SJCRH30 (cell line): ENCODE measurements at places on chromosomes 1 and 21. TPM values are rescaled to one million over a fixed set of nuclear protein-coding genes. Genes with fewer than 3 reads are reported as not detected.

Gene MTMR11
- total RNA-seq, result 2.2 and 3.0 TPM in 2 replicates

DNA sequence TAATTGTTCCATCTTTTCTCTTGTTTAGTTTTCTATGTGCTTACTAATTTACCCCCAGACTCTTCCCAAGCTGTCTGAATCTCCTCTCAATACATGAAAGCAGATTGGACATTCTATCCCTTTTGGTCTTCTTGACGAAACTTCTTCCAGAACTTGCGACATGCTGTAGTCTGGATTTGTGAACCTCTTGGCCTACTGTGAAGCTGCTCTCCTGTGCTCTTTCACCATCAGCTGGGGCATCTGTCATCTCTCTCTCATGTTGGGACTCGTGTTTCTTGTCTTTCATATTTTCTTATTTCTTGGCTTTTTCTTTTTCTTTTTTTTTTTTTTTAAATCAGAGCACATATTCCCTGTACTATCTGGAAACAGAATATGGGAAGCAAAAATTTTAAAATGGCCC lies 6.8 kb downstream of the CPT2 start:
- DNase-seq, result no peak

DNA sequence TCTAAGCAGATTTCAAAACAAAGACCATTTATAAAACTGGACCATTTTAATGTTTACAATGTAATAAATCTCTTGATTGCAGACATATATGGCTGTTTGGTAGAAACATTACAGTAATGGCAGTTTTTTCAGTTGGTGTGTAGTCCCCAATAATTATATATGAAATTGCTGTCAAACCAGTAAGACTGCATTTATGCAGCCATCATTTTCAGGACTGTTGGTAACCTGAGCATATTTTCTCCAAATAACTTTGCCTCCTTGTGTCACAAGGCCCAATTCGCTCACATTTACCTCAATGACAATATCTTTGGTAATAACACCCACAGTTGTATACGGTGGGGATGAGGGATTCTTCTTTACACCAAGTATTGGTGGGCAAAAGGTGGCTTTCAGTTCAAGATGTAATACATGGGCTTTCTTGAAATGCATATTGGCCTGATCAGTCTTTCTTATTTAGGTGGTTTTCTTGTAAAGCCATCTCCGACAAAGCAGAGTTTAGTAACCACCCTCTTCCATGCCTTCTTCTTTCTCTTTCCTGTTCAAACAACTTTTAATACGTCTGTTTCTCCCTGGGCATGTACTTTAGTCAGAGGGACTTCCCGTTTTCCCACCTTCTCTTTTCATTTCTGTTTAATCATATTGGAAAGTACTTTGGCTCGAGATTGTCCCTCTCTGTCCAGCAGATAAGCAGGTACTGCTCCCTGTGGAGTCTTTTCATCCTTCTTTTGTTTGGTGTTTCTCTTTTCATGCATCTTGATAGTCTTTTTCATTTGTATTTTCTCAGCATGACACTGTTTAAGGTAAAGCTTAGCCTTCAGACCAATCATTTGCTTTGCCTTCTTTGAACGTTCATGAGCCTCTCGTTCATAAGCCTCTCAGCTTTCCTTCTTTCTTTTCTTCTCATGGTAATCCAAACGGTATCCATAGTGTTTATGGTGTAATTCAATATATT lies 30.4 kb downstream of the ATP2B4 start:
- DNase-seq, result no peak

DNA sequence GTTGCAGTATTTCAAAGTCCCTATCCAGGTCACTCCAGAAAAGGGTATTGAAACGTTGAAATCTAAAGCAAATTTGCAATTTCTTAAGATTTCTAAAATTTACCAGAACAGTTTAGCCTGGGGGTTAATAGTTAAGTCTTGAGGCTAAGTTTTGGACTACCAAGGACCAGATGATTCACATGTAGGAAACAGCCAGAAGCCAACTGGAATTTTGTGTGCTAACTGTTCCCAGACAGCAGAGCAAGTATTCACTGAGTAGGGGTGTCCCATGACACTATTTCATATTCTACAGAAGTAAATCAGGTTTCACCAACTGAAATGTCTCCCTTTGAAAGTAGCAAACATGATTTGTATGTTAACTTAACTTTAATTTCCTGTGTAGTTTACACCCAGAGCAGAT lies 11.5 kb upstream of the C1orf105 start:
- DNase-seq, result no peak

DNA sequence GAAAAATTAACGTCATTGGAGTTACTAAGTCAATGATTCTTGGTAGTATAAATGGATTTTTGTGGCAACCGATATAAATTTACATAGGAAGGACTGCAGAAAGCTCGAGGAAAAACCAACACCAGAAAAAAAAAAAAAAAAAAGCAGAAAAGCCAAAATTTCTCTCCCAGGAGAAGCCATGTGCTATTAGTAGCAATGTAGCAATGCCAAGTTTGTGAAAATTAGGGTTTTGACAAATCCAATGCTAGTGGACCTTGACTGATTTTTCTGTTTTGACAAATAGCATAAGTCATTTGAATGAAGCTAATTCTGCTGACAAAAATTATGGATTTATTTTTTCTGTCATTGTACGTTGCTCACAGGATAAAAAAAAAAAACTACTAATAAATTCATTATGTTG lies 1561.9 kb downstream of the MRPL39 start:
- DNase-seq, result no peak

Gene TFAP2E
- 9.8 and 10.9 TPM in 2 replicates for total RNA-seq

Gene CFAP57
- total RNA-seq, result 0.04 TPM in 1 of 2 replicates, not detected in the other

Gene PLEKHA6
- total RNA-seq, result 1.2 and 1.5 TPM in 2 replicates

GRCh38 chr21:43611598-43612369 lies 47.5 kb downstream of the HSF2BP start:
- peak; percentile 82 for DNase-seq

DNA sequence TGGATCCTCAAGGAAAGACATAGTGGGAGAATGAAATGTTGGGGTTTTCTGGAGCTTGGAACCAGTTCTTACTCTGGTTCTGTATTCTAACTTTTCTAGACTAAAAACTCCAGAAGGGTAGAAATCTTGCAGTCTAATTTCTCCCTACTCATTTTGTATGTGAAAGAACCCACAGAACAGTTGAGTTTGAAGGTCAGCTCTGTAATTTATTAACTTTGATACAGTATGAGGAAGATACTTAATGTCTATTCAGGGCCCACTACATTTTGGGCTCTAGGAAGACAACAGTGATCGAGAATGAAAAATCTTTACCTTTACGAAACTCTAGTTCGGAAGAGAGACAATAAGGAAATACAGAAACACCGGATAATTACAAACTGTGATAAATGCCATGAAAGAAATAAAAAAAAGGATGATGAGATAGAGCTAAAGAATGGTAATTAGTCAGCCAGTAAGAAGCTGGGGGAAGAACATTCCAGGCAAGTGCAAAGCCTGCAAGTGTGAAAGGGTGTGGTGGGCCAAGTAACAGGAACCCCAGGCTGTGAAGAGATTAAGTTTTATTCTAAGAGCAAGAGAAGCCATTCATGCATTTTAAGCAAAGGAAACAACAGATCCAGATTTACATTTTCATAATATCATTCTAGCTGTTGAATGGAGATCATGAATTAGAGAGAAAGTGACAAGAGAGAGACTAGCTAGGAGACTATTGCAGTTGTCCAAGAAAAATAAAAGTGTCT lies 159.9 kb upstream of the HMCN1 start:
- no peak for DNase-seq
